Neural crest cell (in vitro differentiated cells): ENCODE measurements at places on chromosomes 3 and 15.

DNA sequence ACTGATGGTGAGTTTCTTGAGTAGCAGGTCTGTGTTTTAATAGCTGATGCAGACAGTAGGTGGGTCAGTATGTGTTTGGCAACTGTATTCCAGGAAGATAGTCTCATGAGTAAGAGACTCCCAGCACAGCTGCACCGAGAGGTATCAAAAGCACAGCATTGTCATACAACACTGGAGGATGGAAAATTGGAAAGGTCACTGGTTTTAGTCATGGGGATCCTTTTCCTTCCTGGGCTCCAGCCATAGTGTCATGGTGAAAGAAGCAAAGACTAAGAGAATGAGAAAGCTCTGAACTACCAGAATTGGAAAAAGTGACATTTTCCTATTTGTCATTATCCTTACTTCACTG, 61.5 kb downstream of the P3H2 start:
- no peak for DNase-seq

DNA sequence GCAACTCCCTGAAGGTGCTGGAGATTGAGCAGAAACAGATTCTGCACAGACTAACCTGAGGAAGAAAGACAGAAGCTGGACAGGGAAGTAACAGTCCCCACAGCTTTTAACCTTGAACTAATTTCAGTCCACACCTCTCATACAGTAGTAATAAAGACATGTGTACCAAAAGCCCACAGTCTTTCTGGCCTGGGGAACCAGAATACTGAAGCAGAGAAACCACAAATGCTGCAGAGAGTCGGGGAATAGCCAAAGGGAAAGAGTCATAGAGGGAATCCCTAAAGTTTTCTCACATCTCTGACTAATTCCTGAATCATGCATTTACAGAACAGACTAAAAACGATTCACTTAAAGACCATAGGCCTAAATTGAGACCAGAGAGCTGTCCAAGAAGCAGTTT, 503.4 kb upstream of the NECTIN3 start:
- no peak for DNase-seq

DNA sequence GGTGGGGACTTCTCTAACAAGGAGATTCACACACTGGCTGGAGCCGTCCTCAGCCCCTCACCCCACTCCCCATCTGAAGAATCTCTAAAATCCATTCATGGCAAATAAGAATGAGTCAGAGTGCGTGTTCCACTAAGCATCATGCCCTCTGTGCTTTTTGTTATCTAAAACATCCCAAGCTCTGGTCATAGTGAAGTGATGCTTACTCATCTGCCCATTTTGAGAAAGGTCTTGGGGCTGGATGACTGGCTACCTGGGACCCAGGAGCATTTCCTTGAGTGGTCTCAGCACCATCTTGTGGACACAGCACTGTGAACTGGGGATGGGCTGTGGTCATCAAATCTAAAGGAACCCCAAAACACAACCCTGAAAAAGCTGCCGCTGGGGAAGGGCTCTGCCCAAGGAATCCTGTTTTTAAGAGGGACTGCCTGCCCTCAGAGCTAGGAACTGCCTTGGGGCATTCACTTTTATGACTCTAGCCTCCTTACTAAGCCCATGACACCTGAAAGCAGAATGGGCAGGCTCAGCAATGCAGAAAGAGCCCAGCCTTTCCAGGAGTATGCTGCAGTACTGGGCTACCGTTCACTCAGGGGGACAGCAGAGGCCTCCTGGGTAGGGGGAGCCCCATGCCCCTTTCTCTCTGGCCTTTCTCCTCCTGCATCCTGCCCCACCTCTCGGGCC, 53.5 kb downstream of the ZBTB38 start:
- DNase-seq, result no peak

DNA sequence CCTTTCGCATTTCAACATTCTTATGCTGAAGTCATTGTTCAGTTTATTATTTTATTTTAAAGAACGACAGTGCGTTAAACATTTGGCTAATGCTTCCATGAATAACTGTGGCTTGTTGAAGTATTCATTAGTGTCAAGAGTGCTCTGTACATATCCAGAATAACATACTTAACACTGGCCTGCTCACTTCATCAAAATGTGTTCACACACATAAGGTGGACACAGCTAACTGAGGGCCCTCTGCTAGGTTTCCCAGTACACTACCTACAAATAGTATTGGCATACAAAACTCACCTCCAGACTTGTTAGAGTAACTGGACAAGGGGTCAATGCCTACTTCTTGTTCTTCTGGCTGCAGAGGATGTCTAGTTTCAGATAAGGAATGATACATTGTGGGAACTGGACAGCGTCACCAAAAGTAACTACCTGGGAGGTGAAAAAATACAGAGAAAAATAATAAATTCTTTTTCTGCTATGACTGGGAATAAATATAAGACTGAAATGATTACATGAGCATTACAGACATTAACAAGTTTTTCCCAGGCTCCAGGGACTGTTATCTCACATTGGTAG, 234.2 kb downstream of the TBC1D5 start:
- DNase-seq, result no peak

DNA sequence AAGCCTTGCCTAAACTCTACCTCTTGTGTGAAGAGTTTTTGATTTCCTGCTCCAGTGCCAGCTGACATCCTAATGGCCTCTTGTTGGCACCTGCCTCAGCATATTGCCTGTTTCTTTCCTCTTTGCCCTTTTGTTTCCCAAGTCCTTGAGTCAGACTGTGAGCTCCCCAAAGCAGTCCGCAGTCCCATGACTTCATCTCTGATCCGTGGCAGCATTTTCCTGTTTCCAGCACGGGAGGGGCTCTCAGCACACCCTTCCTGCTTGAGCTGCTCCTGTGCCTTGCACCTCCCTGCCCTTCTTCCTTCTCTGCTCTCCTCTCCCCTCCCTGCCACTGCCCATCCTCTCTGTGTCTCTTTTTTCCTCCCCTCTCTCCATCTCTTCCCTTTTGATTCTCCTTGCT, 179.6 kb downstream of the EPHB1 start:
- no peak for DNase-seq

DNA sequence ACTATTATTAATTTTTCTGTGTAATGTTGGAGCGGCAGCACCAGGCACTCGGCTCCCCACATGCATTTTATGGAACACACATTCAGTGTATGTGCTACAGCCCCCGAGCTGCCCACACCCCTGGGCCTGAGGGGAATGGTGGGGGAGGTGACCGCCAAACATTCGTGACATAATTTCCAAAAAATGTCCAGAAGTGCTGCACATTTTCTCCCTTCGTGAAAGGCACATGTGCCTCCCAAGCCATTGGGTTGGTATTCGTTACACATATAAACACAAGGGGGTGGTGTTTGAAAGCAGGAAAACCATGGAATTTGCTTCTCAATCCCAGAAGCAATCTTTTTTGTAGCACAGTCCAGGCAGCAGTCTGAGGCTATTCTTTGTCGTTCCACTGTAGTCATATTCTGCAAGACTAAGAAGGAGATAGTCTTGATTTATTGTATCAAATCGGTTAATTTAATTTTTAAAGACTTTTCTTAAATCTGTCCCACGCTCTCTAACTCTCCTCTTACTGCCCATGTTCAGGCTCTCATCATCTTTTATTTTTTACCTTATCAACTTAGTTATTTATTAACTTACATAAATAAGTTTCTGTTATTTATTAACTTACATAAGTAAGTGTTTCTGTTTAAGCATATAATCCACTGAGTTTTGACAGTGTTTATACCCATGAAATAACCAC, 39.2 kb upstream of the POLR2M start:
- no peak for DNase-seq

GRCh38 chr3:97655971-97656370, 108.6 kb upstream of the ARL6 start:
- DNase-seq, result no peak

- no peak for DNase-seq
Observed at GRCh38 chr3:124459678-124460077, 270.6 kb upstream of the UMPS start.

DNA sequence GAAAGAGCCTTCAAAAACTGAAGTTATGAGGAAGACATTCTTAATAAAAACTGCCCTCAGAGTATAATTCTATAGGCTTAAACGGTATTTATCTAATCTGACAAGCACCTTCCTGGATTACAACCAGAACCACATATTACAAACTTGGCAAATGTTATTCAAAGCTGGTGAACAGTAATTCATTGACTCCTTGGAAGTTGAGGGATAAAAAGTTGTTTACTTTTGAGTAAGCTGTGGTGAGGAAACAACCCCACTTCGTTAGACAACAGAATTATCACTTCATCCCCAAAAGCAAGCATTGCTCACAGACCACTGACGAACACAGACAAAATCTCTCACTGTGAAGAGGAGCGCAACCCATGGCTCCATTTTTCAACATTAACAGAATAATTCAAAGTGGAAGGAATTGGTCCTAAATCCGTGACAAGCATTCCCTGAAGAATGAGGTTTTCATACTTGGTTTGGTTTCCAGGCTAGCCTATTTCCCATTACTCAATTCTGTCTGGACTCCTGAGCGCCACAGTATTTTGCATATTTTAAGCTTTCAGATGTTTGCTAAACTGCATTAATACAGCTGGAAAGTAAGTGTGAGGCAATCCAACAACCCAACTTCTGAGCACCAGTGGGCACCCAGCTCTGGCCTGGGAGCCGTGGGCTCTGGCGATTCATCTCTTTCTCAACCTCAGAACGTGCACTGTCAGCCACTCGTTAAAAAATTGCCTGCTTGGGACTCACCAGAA, 32.7 kb downstream of the LRIG1 start:
- no peak for DNase-seq

- DNase-seq, result peak; percentile 96
Observed at GRCh38 chr3:128075522-128076482, 23.6 kb downstream of the SEC61A1 start.

DNA sequence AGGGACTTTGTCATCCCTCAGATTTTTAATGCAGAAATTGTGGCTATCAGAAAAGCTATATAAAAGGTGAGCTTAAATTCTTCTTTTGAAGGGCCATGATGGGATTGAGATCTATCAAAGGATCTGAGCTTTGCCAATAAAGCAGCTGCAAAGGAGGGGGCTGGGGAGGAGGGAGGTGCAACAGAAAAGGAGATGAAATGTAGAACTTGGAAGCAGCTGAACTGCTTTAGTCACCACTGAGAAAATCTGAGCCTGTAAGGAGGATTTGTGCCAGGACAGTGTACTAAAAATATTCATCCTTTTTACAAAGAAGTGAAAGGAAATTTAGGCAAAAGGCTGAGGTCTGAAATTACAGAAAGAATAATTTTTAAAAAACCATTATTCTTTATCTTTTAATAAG, 10.4 kb downstream of the TSPAN3 start:
- no peak for DNase-seq

- DNase-seq, result no peak
Observed at GRCh38 chr3:127736801-127737539, 64.2 kb downstream of the ABTB1 start.

- no peak for DNase-seq
Observed at GRCh38 chr15:52042051-52042851, 23.2 kb downstream of the MAPK6 start.

DNA sequence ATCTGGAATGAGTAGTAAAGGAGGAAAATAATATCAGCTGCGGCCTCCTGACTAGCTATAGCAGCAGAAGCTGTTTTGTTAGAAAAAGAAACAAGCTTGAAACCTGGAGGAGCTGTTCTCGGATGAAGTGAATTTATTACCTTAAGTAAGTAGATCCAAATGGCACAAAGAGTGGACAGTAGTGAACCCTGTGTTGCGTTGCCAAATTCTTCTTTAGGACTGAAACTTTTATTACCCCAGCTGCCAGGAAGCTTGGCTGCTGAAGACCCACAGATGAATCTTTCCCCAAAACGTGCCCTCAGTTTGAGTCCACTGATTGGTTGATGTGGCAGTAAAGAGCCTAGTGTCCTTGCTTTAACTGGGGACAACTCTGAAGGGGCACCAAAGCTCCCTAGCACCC, 366.8 kb upstream of the GBE1 start:
- no peak for DNase-seq

DNA sequence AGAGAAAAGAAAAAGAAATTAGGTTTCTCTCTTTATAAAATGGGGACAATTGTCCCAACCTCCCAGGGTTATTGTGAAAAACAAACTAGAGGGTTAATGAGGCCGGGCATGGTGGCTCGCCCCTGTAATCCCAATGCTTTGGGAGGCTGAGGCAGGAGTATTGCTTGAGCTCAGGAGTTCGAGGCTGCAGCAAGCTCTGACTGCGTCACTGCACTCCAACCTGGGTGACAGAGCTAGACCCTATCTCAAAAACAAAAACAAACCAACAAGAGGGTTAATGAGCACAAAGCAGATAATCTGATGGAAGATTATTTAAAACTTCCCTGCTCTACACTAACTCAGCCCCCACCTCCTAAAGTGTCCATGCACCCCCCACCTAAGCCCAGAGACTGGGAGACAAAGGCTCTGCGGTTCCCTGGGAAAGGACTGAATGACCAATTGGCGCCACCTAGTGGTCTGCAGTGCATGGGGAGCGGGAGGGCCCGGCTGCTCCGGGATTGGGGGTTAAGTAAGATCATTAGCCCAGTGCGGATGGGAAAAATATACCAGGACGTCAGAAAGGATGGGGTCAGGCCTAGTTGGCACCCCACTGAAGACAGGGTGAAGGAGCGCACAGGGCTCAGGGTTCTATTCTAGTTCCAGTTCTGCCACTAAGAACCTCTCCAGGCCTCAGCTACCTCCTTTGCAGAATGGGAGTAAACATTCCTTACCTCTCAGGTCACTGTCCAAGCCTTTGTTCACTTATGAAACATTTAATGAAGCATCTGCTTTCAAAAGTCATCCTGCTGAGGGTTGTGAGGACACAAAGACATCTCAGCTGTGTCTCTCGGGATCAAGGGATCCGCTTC, 15.6 kb downstream of the PIF1 start:
- DNase-seq, result peak; percentile 92

DNA sequence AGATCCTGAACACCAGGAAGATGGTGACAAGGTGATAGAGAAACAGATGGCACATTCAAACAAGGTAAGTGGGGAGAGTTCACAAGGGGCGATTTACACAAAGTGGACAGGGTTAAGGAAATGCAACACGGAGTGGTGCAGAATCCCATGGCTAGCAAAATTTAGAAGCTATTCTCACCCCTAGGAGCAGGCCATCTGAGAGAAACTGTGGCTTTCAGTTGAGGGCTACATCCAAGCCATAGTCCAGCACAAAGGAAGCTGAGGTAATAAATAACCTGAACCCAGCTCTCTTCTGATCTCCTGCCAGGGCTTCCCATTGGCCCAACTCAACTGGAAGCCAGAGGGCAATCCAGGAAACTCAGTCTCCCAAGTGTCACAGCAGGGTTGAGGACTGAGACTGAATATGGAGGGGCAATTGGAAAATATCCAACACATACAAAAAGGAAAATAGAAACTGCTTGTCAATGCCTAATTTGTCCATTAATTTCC, 1.2 kb upstream of the ZNF445 start:
- no peak for DNase-seq

- no peak for DNase-seq
Observed at GRCh38 chr15:95141486-95141885, 910.1 kb downstream of the MCTP2 start.
